ENCODE measurements at places on chromosomes 7 and 10.
A peak's percentile ranks its signal among the peaks of the same experiment; 100 is the strongest.

DNA sequence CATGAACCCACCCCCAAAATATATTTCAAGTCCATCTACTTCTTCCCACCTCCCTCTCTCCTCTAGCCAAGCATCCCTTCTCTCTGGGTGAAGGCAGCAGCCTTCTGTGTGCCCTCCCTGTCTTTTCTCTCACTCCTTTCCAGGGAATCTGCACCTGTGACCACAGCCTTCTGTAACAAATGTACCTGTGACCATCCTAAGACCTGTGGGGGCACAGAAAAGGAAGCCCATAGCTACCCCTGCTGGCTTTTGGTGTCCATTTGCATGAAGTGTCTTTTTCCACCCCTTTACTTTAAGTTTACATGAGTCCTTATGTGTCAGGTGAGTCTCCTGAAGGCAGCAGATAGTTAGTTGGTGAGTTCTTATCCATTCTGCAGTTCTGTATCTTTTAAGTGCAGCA, 2.0 kb upstream of the TBXAS1 start:
- peak; percentile 11 for DNase-seq

DNA sequence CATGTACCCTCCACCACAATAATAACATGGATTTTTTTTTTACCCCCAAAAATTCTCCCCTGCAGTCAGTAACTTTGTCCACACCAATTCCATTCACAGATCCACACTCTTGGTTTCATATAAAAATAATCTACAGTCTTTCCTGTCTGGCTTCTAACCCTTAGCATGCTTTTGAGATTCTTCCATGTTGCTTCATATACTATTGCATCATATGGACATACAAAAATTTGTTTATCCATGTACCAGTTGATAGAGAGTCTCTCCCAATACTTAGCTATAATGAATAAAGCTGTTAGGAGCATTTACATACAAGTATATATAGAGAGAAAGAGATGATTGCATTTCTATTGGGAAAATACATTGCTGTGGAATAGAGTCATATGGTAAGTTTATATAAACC, 575.0 kb downstream of the XPNPEP1 start:
- DNase-seq: no peak

DNA sequence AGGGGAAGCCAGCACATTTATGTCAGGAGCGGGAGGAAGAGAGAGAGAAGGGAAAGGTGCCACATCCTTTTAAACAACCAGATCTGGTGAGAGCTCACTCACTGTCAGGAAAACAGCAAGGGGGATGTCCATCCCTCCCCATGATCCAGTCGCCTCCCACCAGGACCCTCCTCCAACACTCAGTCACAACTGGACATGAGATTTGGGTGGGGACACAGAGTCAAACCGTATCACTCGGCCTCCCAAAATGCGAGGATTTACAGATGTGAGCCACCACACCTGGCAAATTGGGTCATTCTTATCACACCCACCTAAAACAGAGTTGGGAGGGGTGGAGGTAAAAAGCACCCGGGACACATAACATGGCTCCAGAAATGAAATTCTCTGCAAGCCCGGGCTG, 41.0 kb downstream of the CARD11 start:
- no peak for DNase-seq

DNA sequence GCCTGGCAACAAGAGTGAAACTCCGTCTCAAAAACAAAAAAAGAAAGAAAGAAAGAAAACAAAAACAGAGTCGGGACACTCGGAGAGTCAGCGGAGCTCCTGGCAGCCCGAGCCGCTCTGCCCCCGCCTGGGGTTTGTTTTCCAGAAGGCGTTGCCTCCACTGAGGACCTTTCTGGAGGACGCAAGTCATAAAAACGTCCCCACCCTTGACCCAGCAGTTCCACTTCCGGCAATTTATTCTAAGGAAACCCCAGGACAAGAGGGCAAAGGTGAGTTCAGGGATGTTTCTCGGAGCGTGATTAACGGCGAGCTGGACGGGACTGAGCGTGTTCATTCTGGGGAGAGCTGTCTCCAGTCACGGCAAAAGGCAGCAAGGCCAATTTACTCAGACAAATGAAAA, 27.0 kb upstream of the SUN1 start:
- DNase-seq: no peak

- DNase-seq: no peak
These were observed 19.4 kb downstream of the LGI1 start for GRCh38 chr10:93777092-93777491.

GRCh38 chr10:43304687-43305333, 37.9 kb upstream of the RASGEF1A start:
- DNase-seq: peak; percentile 13

DNA sequence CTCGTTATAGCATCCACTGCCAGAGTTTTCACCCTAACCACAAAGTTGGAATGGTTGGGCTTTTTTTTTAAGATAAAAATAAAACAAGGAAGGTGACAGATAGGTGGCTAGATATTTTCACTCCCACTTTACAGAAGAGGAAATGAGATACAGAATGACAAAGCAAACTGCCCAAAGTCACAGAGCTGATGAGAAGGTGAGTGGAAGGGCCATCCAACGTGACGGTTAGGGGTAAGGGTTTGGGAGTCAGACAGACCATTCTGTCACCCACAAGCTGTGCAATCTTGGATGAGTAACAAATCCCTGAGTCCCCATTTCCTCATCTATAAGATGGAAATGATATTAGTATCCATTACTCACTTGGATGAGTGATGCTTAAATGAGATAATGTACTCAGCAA, 106.9 kb upstream of the PDLIM1 start:
- DNase-seq: peak; percentile 52

DNA sequence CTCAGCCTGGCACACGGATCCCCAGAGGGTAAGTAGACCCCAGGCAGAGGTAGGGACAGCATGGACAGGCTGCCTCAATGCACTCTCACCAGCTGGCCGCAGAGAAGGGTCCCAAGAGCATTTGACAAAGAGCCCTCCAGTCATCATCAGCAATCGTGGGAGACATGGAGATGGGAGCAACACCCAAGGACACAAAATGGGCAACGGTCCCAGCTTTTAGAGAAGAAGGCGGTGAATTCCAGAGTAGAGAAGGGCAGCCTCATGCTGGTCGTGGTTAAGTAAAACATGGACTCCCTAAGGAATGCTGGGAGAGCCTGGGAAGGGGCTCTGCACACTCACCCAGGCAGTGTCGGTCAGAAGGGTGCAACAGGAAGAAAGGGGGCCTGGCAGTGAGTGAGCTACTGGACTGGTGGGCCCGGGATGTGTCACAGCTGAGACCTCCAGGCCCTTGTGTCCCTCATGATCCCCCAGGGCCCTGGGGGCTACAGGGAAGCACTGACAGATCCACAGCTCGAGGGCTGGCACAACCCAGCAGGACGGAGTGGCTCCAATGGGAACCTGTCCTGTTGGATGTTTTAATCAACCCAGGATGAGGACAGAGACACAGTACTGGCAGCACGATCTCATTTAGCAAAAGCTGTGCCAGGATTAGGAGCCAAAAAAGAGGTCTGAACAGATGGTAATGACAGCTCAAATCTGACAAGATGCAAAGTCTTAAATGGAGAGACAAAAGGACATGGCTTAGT, 147.1 kb downstream of the NEURL1 start:
- no peak for DNase-seq

DNA sequence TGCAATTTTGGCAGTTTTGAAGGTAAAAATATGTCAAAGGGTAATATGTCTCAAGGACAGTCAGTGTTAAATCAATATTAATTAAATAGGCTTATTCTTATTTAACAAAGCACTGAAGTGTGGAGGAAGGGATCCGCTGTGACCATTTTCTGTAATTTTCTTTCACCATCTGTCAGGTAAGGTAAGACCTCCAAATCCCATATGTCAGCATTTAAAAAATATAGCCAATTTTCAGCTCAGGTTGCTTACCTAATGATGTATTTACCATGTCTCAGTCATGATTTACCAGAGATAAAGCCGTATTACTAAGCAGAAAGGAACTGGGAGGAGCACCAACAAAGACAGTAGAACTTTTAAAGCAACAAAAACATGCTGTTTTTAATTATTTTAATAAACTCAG, 683.9 kb downstream of the CCSER2 start:
- peak; percentile 1 for DNase-seq

DNA sequence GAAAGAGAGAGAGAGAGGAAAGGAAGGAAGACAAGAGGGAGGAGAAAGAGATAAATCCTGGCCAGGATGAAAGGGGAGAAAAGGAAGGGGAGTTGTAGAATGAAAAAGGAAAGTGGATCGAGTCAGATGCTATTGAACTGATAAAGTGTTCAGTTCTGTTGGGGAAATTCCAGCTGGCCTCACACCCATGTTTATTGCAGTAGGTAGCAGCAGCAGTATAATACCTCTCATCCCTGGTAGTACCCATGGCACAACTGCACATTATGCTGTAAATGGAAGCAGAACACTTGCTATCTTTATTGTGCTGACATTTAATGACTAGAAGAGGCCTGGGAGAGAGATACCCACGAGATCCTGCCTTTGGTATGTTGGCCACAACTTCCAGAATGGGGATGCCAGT, 178.1 kb downstream of the EVX1 start:
- no peak for DNase-seq

DNA sequence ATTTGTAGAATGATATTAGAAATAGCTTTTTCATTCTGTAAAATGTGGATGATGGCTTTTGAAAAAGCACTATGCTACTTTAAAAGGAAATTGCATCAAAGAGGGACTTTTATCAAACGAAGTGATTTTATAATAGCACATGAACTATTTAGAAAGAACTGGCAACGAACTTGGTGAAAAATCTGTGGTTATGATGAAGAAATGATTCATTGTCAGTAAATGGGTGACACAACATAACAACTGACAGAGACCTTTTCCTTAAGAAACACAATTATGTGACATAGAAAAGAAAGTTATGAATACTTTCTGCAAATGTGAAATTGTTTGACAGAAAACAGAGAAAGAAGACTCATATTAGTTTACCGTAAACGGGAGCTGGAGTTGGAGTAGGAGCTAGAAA, 60.7 kb upstream of the LAMB4 start:
- no peak for DNase-seq

DNA sequence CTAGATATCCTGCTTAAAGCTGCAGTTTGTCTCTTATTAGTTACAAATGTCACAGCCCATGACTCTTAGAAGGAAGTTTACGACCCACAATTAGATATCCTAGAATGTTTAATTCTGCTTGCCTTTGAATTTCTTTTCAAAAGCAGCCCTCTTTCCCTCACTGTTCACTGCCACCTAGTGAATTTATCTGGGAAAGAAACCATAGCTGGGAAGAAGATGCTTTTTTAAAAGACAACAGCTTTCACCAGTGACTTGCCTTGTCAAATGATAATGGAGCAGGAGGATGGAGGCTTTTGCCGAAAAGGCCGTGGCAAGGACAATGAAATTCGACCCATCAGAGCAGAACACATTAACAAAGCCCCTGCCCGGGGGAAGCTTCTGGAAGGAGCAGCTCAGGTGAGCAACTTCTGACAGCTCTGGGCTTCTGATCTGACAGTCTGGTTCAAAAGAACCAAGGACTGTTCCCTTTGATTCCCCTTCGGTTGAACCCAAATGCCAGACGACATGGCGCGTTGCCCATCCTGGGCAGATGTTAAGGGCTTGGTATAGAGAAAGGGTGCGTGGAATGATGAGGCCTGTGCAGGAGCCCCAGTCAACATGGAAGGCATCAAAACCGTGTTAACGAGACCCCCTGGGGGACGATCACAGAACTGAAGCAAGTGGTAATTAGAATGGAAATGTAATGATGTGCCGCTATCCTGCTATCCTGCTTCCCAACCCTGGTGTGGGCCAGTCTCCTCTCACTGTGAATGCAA, 236.8 kb downstream of the FRMD4A start:
- peak; percentile 32 for DNase-seq
